ENCODE measurements at places on chromosomes 11 and 22.

DNA sequence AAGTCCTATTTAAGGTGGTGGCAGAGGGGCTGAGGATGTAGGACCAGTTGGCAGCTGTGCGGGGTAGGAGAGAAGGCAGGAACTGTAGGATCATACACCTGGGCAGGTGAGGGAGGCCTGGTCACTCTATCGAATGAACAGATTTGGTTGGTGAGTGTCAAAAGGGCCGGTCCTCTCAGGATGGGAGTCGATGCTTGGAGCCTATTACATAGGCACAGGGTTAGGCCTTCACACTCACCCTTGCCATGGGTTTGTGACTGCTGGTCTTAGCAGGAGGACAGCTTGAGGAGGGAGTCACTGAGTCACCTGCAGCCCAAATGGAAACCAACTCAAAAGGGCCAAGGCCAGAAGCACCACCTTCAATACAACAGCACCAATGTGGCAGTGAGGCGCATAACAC lies 80.2 kb upstream of the NARS2 start:
- no peak for DNase-seq

- DNase-seq = no peak
Observed at GRCh38 chr22:37308385-37309200, 26.3 kb downstream of the CYTH4 start.

GRCh38 chr11:56522008-56522407 lies 21.0 kb downstream of the OR5M11 start:
- no peak for DNase-seq

- DNase-seq = no peak
Observed at GRCh38 chr11:62721994-62722393, 5.3 kb downstream of the HNRNPUL2 start.

- DNase-seq = no peak
Observed at GRCh38 chr11:58391879-58392278, 14.8 kb downstream of the OR5B3 start.

DNA sequence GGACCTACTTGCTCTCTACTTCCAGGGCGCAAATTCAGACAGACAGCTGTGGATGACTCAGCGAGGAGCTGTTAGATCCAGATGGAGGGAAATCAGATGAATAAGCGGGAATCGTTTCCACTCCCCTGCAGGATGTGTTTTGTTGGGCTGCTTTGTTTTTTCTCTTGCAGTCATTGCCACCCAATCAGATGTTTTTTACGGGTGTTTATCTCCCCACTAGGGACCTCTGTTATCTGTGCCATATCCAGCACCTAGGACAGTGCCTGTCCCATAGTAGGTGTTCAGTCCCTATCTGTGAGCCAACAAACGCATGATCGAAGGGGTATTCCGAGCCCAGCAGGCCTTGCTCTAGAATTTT lies 51.1 kb upstream of the PARVG start:
- no peak for DNase-seq

DNA sequence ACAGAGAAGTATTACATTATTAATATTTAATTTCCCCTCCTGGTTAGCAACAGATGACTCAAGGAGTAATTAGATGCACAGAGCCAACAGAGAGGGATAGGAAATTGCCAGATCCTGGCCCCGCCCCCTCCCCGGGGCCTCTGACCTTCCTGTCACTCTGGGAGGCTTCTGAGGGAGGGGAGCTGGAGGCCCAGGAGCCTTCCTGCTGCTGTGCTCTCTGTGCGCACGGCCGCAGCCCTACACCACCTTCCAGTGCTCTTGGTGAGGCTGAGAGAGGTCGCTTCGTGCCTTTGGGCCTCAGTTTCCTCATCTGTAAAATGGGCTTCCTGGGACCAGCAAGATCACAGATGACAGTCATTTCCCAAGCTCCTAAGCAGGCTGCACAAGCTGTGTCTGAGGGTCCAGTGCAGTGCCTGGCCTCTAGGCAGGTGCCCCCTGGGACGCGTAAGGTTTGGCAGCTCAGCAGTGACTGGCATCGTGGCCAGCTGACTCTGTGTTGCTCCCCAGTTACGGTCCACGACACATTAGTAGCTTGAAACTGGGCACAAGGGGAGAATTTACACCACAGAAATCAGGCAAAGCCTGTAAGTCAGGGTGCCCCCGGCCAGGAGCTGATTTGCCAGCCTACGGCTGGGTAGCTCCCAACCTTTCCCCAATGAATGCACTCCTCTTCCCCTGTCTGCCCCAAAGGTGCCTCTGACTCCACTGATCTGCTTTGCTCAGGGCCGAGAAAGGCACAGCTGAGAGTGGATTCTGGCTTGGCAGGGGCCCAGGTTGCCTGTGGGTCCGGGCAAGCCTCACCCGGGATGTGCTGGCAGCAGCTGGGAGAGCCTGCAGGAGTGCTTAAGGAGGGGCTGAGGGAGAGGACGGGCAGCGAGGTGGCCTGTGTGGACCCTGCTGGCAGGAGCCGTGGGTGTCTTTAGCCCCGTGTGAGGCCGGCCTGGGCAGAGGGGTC lies 2.3 kb downstream of the ADORA2A start:
- no peak for DNase-seq

All from stimulated activated CD8-positive, alpha-beta memory T cell treated with anti-CD3 and anti-CD28 coated beads, Interleukin-7, amount 100 ng/mL, for 1 hour (primary cell).